ENCODE measurements at places on chromosomes 6 and 20. TPM values are rescaled to one million over a fixed set of nuclear protein-coding genes. Genes with fewer than 3 reads are reported as not detected.

DNA sequence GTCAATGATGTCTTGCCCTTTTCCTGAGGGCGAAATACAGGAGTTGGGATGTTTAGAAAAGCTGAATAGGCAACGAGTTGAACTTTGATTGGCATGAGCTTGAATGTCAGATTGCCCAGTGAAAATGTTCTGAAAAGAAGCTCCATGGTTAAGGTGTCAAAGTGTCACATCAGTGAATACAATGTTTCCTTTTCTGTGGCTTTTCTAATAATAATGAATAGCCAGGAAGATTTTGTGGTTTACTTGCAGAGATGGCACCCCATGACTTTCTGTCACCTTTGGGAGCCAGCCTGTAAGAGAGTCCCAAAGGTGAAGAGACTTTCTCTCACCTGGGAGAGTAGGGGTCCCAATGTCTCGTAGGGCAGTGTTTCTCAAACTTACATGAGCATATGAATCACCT, 119.2 kb downstream of the KCNQ5 start:
- no peak for DNase-seq

GRCh38 chr6:77650098-77650663, 2.7 kb upstream of the MEI4 start:
- peak; percentile 59 for DNase-seq

DNA sequence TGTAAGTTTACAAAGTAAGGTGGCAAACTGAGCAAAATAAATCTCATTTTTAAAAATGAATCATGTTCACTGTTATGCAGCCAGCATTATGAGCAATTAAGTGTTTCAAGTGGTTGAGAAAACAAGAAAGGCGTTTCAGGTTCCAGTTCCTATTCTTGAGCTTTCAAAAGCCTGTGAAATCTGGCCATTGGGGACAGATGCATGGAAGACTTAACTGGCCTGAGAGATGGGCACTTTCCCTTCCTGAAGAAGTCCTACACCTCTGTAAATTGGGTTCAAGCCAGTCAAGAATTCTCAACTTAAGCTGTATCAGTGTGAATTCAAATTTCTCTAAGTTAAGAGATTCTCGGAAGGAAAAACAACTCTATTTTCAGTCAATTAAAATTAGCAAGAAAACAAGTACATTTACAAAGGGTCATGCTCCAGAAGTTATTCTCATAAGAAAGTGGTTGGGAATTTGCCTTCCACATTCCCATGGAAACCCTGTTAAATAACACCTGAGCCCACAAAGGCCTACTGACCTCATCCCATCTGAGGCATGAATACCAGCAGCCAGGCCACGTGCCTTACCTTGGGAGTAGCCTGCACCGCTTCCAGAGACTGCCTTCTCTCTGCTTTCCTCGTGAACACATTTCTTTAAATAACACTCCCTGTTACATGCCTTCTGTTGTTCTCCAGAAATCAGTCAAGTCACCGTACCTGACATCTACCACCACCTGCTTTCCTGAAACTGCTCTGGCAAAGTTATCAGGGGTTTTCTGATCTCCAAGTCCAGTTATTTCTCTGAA, 19.4 kb downstream of the MAP3K5 start:
- DNase-seq = peak; percentile 30

- DNase-seq = no peak
Measured at GRCh38 chr6:25233226-25233625, 45.9 kb upstream of the CARMIL1 start.

- DNase-seq = no peak
Measured at GRCh38 chr6:129859524-129859923, 1.6 kb downstream of the TMEM244 start.

- DNase-seq = no peak
Measured at GRCh38 chr6:117976030-117976651, 69.1 kb downstream of the SLC35F1 start.

- DNase-seq = no peak
Measured at GRCh38 chr6:55836945-55837344, 38.4 kb downstream of the BMP5 start.

DNA sequence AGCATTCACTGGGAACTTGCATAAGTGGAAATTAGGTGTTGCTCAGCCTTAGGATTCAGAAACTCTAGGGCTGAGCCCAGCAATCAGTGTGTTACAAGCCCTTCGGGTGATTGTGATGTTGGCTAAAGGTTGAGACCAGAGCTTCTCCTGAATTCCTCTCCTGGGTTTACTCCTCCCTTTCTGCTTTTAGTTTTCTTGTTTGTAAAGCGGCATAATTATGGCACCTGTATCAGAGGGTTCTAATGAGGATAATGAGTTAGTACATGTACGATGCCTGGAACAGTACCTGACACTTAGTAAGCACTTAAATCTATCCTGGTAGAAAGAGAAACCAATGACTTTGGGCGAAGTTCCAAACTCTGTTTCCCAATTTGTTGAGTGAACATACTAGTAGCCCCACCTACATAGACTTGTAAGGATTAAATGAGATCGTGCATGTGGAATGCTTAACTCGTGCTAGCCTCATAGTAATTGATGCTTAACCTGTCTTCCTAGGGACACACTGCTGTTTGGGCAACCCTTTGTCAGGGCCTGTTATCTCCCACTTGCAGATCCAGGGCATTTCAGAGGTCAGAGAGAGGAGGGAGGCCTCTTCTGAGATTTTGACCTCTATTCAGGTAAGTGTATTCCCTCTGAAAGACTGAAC, 932 bp upstream of the EZR start:
- no peak for DNase-seq

DNA sequence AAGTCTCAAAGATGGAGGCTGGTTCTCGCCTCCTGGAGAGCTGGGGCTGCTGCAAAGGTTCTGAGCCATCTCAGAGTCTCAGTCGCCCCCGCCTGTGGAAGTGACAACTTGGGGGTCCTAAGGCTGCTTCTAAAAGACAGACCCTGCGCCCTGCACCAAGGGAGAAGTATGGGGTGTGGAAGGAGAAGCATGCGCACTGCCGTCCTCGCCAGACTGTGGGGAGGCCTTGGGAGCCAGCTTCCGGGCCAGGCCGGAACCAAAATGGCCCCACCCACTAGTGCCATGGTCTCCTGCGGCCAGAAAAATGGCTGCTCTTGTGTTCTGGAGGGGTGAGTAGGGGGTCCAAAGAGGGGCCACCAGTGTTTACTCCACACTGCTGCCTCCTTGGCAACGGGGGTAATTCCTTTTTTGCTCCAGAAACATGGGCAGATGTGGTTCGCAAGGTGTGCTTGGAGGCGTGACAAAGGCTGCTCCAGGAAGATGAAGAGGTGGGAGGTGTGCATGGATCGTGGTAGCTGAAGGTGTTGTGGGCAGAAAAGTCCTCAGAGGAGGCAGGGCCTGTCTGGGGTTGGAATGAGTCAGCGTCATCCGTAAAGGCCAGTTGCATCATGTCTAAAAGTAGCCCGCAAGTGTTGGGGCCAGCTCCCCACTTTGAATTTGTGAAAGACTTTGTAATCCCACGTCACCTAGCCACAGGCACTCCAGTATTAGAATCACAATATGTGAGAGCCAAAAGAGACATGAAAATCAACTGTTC, 329.8 kb upstream of the SOX4 start:
- no peak for DNase-seq

The OR2J3 gene
- polyA plus RNA-seq = not detected

The UNC93A gene
- not detected for polyA plus RNA-seq

The PPP1R16B gene
- polyA plus RNA-seq = 12.2 TPM

The ENPP3 gene
- polyA plus RNA-seq = 0.27 TPM

The BPIFB1 gene
- polyA plus RNA-seq = 0.04 TPM

The CEP43 gene
- polyA plus RNA-seq = 16.9 TPM

Measured in heart left ventricle (tissue), 16 donors.